ENCODE measurements at places on chromosomes 6 and 20.

DNA sequence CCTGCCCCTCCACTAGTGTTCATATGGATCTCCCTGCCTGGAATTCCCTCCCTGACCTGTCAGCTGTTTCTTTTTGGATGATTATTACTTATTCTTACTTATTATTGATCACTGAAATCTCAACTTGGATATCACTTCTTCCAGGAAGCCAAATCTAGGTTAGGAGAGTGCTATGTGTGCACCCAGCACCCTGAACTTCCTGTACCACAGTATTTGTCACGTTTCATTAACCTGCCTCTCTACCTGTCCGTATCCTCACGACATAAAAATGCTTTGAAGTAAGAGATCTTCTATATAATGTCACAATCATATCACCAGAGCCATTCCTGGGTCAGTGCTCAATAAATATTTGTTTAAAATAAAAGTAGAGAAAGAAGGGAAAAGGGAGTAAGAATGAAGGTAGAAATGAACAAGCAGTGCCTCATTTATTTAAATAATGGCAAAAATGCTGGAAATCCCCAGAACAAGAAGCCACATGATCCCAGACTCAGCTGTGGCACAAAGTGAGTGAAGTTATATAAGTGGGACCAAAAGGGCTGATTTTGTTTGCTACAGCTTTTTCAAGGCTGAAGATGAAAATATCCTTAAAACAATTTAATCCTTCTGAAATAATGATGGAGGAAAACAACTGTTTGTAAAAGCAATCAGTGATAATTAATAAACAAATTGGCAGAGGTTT is 88.0 kb upstream of the MANEA start:
- no peak for DNase-seq

GRCh38 chr6:88519301-88520016 is 353.3 kb upstream of the CNR1 start:
- no peak for DNase-seq

GRCh38 chr6:156917213-156917612 is 140.0 kb downstream of the ARID1B start:
- no peak for DNase-seq

GRCh38 chr6:152379423-152379822 is 257.7 kb downstream of the SYNE1 start:
- no peak for DNase-seq

- DNase-seq, result no peak
Measured at GRCh38 chr6:82584856-82585255, 221.2 kb downstream of the TPBG start.

DNA sequence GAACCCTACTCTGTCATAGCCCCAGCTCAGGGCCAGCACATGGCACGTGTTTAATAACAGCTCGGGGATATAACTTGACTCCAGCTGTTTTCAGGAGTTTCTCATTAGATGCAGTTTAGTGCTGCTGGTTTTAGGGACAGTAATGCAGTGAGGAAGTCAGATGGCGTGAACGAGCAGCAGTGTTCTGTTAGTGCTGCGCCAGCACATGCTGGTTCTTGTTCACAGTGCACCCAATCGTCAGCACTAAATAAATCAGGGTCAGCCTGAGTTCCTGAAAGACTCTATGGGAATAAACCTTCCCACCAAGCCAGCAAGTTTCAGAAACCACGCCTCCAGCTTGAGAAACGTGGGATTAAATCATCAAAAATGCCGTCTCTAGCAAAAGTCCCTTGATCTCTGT is 235.9 kb upstream of the SUPT3H start:
- DNase-seq, result no peak

DNA sequence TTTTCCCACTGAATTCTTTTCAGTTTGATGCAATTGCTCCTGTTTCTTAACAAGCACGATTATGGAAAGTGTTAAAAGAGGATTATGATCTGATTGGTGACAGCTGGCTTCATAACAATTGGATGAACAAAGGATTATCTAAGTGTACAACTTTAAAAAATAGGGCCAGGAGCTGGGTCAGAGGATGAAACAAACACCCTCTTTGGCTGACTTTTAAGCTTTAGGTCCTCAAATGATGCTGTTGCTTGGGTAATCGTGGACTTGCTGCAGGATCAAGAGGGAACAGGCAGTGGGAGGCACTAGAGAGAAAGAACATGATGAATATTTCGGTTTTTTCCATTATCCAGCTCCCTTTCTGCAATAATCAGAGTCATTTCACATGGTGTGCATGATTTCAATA is 35.5 kb upstream of the TMX4 start:
- DNase-seq, result no peak

- DNase-seq, result no peak
Measured at GRCh38 chr6:145948328-145948727, 15.8 kb downstream of the SHPRH start.

DNA sequence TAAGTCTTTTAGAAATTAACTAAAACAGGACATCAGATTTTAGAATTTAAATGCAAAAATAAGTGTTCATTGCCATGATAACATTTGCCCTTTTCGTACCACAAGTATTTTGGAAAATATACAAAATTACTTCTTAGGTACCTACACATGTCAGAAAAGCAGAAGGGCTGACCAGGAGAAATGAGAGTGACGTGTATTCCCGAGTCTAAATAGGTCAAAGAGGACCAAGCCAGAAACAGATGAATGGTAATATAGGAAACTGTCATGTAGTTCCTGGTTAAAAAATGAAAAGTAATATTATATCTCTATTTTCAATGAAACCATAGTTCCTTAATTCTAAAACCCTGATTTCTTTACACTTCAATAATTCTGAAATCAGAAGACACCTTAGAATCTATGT is 126.2 kb downstream of the IPCEF1 start:
- DNase-seq, result no peak

DNA sequence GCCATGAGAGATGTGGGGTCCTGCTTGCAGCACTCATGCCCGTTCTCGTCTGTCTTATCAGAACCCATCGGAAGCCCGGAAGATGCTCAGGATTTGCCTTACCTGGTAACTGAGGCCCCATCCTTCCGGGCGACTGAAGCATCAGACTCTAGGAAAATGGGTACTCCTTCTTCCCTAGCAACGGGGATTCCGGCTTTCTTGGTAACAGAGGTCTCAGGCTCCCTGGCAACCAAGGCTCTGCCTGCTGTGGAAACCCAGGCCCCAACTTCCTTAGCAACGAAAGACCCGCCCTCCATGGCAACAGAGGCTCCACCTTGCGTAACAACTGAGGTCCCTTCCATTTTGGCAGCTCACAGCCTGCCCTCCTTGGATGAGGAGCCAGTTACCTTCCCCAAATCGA is 8.3 kb downstream of the PI16 start:
- peak; percentile 62 for DNase-seq

- DNase-seq, result no peak
Measured at GRCh38 chr6:149974825-149975224, 11.1 kb downstream of the ULBP1 start.

- no peak for DNase-seq
Measured at GRCh38 chr6:148653138-148653776, 93.6 kb upstream of the UST start.

GRCh38 chr6:45491048-45491735 is 113.5 kb upstream of the SUPT3H start:
- no peak for DNase-seq

DNA sequence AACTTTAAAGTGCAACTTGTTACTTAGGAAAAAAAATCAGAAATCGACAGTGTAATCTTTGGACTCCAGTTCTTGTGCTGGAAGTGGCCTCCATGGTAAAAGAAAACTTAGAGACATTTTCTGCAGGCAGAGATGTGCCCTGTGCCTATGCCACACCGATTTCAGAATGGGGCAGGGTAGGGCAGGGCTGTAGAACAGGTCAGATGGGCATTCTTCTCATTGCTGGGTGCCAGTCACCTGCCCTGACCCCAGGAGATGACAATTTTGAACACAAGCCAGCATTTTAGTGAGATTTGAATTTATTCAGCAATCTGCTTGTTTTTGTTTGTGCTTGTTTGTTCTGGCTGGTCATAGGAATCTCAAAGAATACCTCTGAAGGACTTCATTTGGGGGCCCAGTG is 63.3 kb downstream of the SASH1 start:
- DNase-seq, result no peak

GRCh38 chr6:86888301-86888700 is 49.0 kb upstream of the HTR1E start:
- DNase-seq, result no peak

GRCh38 chr20:61684583-61685235 is 381.0 kb downstream of the TAF4 start:
- no peak for DNase-seq

DNA sequence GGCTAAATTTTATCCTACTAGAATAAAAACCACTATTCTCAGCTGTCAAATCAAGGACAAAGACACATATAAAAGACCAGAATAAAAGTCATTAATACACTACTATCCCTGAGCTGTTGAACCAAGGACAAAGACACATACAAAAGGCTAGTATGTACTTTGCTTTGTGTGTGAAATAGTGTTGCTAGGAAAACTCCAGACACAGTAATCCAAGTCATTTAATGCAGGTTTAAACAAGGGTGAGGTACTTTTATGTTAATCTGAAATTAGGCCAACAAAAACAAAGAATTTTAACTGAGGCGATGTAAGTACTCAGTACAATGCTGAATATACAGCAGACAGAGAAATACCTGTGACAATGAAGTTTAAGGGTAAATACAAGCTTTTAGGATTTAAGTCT is 18.9 kb downstream of the GCLC start:
- DNase-seq, result no peak

GRCh38 chr20:43537921-43538877 is 20.6 kb upstream of the SGK2 start:
- peak; percentile 33 for DNase-seq

GRCh38 chr6:131890091-131890490 is 61.1 kb downstream of the CCN2 start:
- no peak for DNase-seq

DNA sequence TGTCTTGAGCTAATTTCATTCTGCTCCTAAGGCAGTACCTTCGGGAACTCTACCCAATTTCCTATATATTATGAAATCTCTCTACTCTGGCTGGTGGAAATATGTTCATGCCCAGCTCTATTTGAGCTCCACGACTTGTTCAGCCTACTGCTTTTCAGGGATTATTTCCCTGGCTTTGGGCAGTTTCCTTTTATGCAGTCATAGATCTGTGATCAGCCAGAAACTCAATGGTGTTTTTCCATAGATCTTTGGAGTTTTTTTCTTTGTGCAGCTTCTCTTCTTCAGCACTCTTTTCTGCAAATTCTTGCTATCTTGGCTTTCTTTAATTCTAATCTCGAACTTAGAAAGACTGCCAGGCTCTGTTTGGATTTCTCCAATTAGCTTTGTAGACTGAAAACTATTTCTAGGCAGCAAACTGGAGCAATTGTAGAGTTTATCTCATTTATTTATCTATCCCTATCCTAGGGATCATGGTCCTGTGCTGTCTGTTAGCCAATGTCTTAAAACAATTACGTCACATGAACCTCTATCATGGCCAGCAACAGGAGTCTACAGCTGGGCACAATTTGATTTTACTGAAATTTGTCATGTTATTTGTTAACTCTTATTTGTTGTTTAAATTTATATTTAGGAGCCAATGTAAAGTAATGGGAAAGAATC is 328.4 kb downstream of the BCKDHB start:
- DNase-seq, result no peak

DNA sequence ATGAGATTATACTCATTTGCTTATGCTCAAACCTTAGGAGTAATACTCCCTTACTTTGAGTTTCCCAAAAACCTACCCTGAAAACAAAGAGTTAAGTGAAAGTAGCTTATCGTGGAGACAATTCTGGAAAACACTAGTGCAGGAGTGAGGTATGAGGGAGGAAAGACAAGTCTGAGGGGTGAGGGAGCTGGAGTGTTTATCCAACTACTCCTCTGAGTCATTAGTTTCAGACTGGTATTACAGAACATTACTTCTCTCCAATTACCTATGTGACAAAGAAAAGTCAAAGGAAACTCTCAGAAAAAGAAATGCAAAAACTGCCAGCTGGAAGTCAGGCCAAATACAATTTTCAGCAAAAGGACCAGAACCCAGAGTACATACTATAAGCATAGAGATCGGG is 171.1 kb upstream of the SPTLC3 start:
- no peak for DNase-seq

- DNase-seq, result no peak
Measured at GRCh38 chr6:81172056-81172740, 580.3 kb downstream of the TENT5A start.

- no peak for DNase-seq
Measured at GRCh38 chr6:132616677-132617076, 7.4 kb downstream of the TAAR2 start.

GRCh38 chr20:32483351-32484224 is 101.5 kb downstream of the NOL4L start:
- DNase-seq, result peak; percentile 48

- DNase-seq, result no peak
Measured at GRCh38 chr6:168598251-168599117, 157.5 kb downstream of the SMOC2 start.

GRCh38 chr6:38599261-38599660 is 40.5 kb downstream of the BTBD9 start:
- DNase-seq, result no peak

DNA sequence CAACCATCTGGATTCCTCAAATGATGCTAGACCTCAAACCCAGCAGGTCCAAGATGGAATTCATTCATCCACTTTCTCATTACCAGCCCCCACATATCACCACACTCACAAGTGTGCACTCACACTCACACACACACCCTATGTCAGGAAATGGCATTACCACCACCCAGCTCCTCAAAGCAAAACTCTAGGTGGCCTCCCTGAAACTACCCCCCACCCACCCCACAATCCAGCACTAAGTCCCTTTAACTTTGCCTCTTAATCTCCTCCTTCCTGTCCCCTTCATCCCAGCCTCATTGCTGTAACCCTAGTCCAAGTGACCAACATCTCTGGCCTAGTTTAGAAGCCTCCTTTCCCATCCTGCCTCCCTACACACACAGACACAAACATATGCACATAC is 109.4 kb downstream of the TNFAIP3 start:
- no peak for DNase-seq

DNA sequence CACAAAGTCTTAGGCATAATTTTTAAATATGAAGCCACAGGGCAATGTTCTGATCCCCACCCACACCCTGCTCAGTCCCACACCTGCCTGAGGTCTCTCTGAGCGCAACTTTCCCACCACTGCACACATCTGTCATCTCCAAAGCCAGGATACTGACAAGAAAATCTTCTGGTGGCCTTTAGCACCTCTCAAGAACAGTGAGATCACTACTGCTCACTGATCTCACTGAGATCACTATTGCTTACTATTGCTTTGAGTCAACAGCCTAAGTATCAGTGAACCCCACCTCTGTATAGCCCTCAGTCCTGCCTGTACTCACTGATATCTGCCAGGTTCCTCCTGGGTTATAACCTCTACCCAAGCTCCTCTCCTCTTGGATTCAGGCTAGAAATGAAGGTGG is 6.4 kb downstream of the TNFRSF21 start:
- DNase-seq, result no peak

DNA sequence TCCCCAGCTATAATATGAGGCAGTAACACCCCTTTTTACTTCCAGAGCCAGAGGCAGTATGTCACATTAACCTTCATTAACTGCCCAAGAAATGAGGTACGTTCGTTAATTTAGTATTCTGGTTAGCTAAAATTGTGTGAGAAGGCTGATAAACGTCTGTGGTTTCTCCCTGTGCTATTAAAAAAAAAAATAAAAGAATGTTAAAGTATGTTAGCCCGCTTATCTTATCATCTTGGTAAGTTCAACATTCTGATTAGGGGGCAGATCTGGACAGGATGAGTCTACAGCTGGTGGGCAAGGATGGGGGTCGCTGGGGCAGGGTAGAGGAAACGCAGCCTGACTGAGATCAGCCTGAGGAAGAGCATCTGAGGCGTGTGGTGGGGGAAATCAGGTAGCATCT is 154.0 kb downstream of the PRL start:
- no peak for DNase-seq

Data from activated T-cell treated with anti-CD3 and anti-CD28 coated beads for 4 hours (primary cell).